ENCODE measurements at places on chromosomes 4 and X. TPM values are rescaled to one million over a fixed set of nuclear protein-coding genes. Genes with fewer than 3 reads are reported as not detected.

The LNX1 gene
- total RNA-seq, result 11.1 TPM

The RASSF6 gene
- under 0.01 TPM for total RNA-seq

The KDR gene
- 0.12 TPM for total RNA-seq

The SGMS2 gene
- 240 TPM for total RNA-seq
